Type B pancreatic cell (in vitro differentiated cells): ENCODE measurements at places on chromosomes 4 and X.

- H3K4me1 ChIP-seq: no peaks in the 10 kb centered on the region
- no peaks in the 10 kb centered on the region for H3K36me3 ChIP-seq
- H3K27ac ChIP-seq: peak overlapping the region; percentile 13
- DNase-seq: no peak
- H3K27me3 ChIP-seq: no peaks in the 10 kb centered on the region
These were observed 10.8 kb downstream of the PDZD4 start for GRCh38 chrX:153819384-153820040.

GRCh38 chrX:126733874-126734273 is 85.7 kb upstream of the PRR32 start:
- no peaks in the 10 kb centered on the region for H3K4me1 ChIP-seq
- DNase-seq: no peak
- H3K36me3 ChIP-seq: no peaks in the 10 kb centered on the region
- no peak overlapping the region for H3K27ac ChIP-seq
- no peak overlapping the region for H3K4me3 ChIP-seq
- no peaks in the 10 kb centered on the region for H3K27me3 ChIP-seq

GRCh38 chrX:115579327-115579726 is 18.4 kb downstream of the PLS3 start:
- no peak for DNase-seq
- peaks cover 39% of the 10 kb centered on the region for H3K36me3 ChIP-seq
- H3K4me1 ChIP-seq: peaks cover 38% of the 10 kb centered on the region
- H3K27ac ChIP-seq: peak overlapping the region; percentile 69

GRCh38 chrX:79719568-79720231 is 294.9 kb upstream of the TBX22 start:
- no peaks in the 10 kb centered on the region for H3K36me3 ChIP-seq
- H3K27me3 ChIP-seq: no peaks in the 10 kb centered on the region
- no peak for DNase-seq
- H3K4me3 ChIP-seq: no peak overlapping the region
- H3K27ac ChIP-seq: no peak overlapping the region

DNA sequence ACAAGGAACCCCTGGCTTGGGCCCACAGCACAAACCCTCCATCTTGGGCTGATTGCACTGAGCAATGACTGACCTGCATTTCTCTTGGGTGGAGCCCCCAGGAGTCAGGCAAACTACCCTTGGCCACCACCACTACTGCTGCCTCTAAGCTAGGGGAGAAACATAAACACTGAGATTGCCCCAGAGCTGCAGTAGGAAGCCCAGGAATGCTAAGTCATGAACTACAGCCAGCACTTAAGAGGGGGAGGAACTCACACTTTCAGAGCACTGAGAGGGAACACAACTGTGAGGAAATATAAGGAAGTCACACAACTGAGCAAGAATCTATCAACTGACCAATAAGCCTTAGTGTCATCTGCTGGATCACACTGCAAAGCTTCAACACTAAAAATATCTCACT is 111.6 kb upstream of the PPP3CA start:
- DNase-seq: no peak
- no peak overlapping the region for H3K4me3 ChIP-seq
- no peaks in the 10 kb centered on the region for H3K36me3 ChIP-seq
- H3K4me1 ChIP-seq: no peaks in the 10 kb centered on the region
- H3K27me3 ChIP-seq: no peaks in the 10 kb centered on the region

GRCh38 chr4:168200685-168201084 is 108.3 kb downstream of the ANXA10 start:
- H3K27me3 ChIP-seq: no peaks in the 10 kb centered on the region
- no peaks in the 10 kb centered on the region for H3K36me3 ChIP-seq
- DNase-seq: no peak
- H3K27ac ChIP-seq: no peak overlapping the region
- H3K4me1 ChIP-seq: no peaks in the 10 kb centered on the region

DNA sequence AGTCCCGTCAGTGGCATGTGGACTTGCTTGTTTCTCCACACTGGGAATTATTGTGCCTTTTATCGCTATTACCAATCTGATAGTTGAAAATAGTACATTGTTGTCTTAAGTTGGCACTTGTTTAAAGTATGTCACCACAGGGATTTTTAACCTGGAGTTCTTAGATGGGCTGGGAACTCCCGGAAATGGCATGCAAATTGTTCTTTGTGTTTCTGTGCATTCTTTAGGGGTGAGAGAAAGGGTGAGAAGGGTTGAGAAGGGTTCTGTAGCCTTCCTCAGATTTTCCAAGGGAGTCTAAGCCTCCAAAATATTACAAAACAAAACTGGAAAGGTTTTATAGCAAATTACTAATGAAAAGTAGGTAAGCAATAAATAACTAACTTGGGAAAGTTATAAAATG is 176.9 kb downstream of the ZIC3 start:
- H3K36me3 ChIP-seq: no peaks in the 10 kb centered on the region
- DNase-seq: no peak
- no peak overlapping the region for H3K27ac ChIP-seq

DNA sequence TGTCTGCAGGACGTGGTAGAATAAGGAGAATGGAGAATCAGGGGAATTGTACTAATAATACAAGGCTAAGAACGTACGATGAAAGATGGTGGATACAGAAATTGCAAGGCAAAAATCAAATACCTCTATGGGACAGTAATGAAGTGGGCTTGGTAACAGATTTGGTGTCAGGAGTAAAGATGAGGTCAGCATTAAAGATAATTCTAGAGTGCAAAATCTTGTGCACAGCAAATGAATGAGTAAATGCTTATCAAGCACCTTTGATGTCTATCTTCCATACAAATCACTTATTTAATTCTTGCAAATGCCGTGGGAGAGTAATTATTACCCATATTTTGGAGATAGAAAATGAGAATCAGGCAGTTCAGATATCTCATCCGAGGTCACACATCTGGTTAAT is 70.9 kb downstream of the DDX60 start:
- no peaks in the 10 kb centered on the region for H3K4me1 ChIP-seq
- peaks cover 8% of the 10 kb centered on the region for H3K36me3 ChIP-seq
- no peak for DNase-seq

DNA sequence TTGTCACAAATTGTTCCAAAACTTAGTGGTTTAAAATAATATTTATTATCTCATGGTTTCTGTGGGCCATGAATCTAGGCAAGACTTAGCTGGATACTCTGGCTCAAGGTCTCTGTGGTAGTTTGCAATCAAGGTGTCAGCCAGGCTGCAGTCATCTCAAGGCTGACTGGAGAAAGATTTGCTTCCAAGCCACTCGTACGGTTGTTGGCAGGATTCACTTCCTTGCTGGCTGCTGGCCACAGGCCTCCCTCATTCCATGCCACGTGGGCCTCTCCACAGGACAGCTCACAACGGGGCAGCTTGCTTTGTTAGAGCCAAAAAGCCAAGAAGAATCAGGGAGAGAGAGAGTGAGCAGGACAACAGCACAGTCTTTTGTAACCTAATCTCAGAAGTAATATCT is 101.4 kb downstream of the WWC2 start:
- DNase-seq: no peak
- peaks cover 6% of the 10 kb centered on the region for H3K4me1 ChIP-seq
- no peak overlapping the region for H3K27ac ChIP-seq
- peaks cover 10% of the 10 kb centered on the region for H3K36me3 ChIP-seq
- no peaks in the 10 kb centered on the region for H3K27me3 ChIP-seq
- no peak overlapping the region for H3K4me3 ChIP-seq

DNA sequence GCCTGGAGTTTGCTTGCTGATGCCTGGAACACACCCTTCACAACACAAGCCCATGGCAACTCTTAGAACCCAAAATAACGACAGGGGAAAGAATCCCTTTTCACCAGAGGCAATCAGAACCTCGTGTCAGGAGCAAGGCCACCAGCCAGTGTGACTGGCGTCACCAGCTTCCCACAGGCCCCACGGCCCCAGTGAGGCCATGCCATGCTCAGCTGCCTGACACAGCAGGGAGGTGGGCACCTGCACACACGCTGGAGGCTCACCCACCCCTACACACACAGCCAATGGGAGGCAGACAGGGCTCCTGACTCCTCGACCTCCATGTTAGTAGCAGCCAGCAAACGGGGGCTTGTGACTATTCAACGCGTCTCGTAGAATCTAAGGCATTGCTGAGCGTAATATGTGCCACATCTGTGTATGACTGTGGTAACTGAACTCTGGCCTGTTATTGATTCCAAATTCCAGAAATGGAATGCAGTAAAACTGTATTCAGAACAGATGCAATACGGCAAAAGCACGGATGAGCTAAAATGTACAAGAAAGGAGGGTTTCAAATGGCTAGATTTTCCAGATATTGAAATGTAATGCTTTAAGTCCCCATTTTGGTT is 28.5 kb downstream of the RNF212 start:
- no peak for DNase-seq
- H3K36me3 ChIP-seq: no peaks in the 10 kb centered on the region
- no peaks in the 10 kb centered on the region for H3K4me1 ChIP-seq
- peaks cover 25% of the 10 kb centered on the region for H3K27me3 ChIP-seq
- no peak overlapping the region for H3K4me3 ChIP-seq

GRCh38 chrX:118571836-118572235 is 76.2 kb downstream of the DOCK11 start:
- no peak overlapping the region for H3K4me3 ChIP-seq
- no peak for DNase-seq
- H3K27ac ChIP-seq: no peak overlapping the region
- peaks cover 11% of the 10 kb centered on the region for H3K36me3 ChIP-seq
- H3K27me3 ChIP-seq: no peaks in the 10 kb centered on the region
- H3K4me1 ChIP-seq: no peaks in the 10 kb centered on the region

GRCh38 chr4:76896614-76897535 is 1.1 kb downstream of the SOWAHB start:
- peak overlapping the region; percentile 71 for H3K4me3 ChIP-seq
- H3K27me3 ChIP-seq: peaks cover 50% of the 10 kb centered on the region
- H3K36me3 ChIP-seq: no peaks in the 10 kb centered on the region
- no peak for DNase-seq
- H3K4me1 ChIP-seq: peaks cover 10% of the 10 kb centered on the region

- DNase-seq: no peak
- H3K36me3 ChIP-seq: peaks cover 24% of the 10 kb centered on the region
- H3K4me3 ChIP-seq: peak overlapping the region; percentile 96
- H3K27me3 ChIP-seq: peaks cover 3% of the 10 kb centered on the region
These were observed 19.2 kb downstream of the TRIM2 start for GRCh38 chr4:153223427-153223801.

GRCh38 chrX:37967714-37968113 is 38.6 kb upstream of the SYTL5 start:
- no peaks in the 10 kb centered on the region for H3K4me1 ChIP-seq
- no peak overlapping the region for H3K4me3 ChIP-seq
- no peaks in the 10 kb centered on the region for H3K27me3 ChIP-seq

GRCh38 chr4:118270492-118270891 is 82.3 kb downstream of the PRSS12 start:
- peaks cover 3% of the 10 kb centered on the region for H3K27me3 ChIP-seq
- no peaks in the 10 kb centered on the region for H3K4me1 ChIP-seq
- no peak overlapping the region for H3K4me3 ChIP-seq
- no peak overlapping the region for H3K27ac ChIP-seq
- no peak for DNase-seq

GRCh38 chr4:153731239-153731638 is 28.6 kb downstream of the RNF175 start:
- peaks cover 11% of the 10 kb centered on the region for H3K4me1 ChIP-seq
- peak overlapping the region; percentile 32 for H3K4me3 ChIP-seq
- DNase-seq: no peak
- H3K36me3 ChIP-seq: no peaks in the 10 kb centered on the region
- peak overlapping the region; percentile 13 for H3K27ac ChIP-seq
- H3K27me3 ChIP-seq: no peaks in the 10 kb centered on the region

GRCh38 chrX:39853417-39854030 is 244.2 kb downstream of the BCOR start:
- H3K4me1 ChIP-seq: peaks cover 29% of the 10 kb centered on the region
- no peak overlapping the region for H3K4me3 ChIP-seq
- DNase-seq: no peak

GRCh38 chr4:123564758-123565346 is 168.3 kb downstream of the SPRY1 start:
- no peaks in the 10 kb centered on the region for H3K27me3 ChIP-seq
- DNase-seq: no peak
- H3K4me1 ChIP-seq: peaks cover 13% of the 10 kb centered on the region
- no peak overlapping the region for H3K4me3 ChIP-seq
- H3K27ac ChIP-seq: no peak overlapping the region
- H3K36me3 ChIP-seq: no peaks in the 10 kb centered on the region

DNA sequence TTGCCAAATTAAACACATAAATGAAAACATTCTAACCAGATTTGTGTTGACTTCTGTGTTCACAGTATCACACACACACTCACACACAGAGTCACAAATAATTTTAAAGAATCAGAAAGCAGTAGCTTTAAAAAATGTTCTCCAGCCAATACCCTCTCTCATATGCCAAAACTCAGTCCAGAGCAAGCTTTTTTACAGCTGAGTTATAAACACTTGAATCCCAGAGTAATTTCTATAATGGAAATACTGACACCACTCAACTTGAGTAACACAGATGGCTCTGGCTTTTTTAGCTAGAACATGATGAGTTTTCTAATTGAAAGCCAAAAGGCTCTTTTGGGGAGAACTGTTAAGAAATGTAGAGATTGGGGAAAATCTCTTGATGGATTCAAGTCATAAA is 100.8 kb downstream of the DOCK11 start:
- no peaks in the 10 kb centered on the region for H3K4me1 ChIP-seq
- no peaks in the 10 kb centered on the region for H3K27me3 ChIP-seq
- H3K36me3 ChIP-seq: no peaks in the 10 kb centered on the region
- no peak overlapping the region for H3K4me3 ChIP-seq

GRCh38 chr4:80008351-80008750 is 64.7 kb downstream of the ANTXR2 start:
- H3K27me3 ChIP-seq: no peaks in the 10 kb centered on the region
- no peak for DNase-seq
- H3K27ac ChIP-seq: no peak overlapping the region
- peaks cover 21% of the 10 kb centered on the region for H3K36me3 ChIP-seq
- H3K4me3 ChIP-seq: no peak overlapping the region

GRCh38 chr4:79869597-79870237 is 203.3 kb downstream of the ANTXR2 start:
- no peaks in the 10 kb centered on the region for H3K27me3 ChIP-seq
- H3K4me3 ChIP-seq: no peak overlapping the region
- no peak overlapping the region for H3K27ac ChIP-seq
- H3K36me3 ChIP-seq: no peaks in the 10 kb centered on the region
- H3K4me1 ChIP-seq: peaks cover 4% of the 10 kb centered on the region
- no peak for DNase-seq

DNA sequence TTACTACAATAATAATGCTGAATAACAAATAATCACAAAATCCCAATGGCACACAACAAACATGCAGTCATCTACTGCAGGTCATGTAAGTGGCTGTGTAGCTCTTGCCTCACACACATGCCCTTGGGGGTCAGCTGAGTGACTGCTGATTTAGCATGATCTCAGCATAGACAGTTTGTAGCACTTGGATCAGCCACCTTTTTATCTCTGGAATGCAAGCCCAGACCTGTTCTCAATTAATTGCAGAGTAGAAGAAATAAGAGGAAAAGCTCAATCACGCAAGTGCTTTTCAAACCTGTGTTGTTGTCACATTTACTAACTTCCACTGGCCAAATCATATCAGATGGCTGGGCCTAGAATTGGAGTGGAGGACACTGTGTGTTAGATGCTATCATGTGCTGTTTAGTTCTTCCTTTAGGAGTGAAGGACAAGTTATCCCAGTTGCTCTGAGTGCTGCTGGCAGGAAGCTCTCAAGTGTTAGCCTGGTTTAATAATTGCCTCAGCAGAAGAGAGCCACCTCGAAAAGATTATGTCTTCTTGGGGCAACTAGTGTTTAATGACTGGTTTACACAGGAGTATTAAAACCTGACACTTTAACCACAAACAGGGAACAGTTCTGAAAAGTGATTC is 128.3 kb upstream of the EPHA5 start:
- H3K36me3 ChIP-seq: no peaks in the 10 kb centered on the region
- H3K4me1 ChIP-seq: no peaks in the 10 kb centered on the region
- H3K27ac ChIP-seq: no peak overlapping the region
- no peaks in the 10 kb centered on the region for H3K27me3 ChIP-seq
- no peak for DNase-seq
- H3K4me3 ChIP-seq: no peak overlapping the region
